Ascending aorta (tissue), 2 donors: ENCODE measurements at places on chromosomes 4 and X.

DNA sequence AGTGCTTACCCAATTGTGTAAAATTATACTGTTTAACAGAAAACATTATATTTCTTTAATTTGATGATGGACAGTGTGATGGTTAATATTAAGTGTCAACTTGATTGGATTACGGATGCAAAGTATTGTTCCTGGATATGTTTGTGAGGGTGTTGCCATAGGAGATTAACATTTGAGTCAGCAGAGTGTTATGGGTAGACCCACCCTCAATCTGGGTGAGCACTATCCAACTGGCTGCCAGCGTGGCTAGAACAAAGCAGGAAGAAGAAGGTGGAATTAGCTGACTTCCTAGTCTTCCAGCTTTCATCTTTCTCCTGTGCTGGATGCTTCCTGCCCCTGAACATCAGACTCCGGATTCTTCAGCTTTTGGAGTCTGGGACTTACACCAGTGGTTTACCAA, 42.1 kb downstream of the HS6ST2 start:
- no peak for DNase-seq

GRCh38 chr4:72567821-72568675, 973 bp downstream of the ADAMTS3 start:
- DNase-seq, result peak; percentile 30

GRCh38 chr4:130127297-130127696, 1031.3 kb downstream of the C4orf33 start:
- no peak for DNase-seq

DNA sequence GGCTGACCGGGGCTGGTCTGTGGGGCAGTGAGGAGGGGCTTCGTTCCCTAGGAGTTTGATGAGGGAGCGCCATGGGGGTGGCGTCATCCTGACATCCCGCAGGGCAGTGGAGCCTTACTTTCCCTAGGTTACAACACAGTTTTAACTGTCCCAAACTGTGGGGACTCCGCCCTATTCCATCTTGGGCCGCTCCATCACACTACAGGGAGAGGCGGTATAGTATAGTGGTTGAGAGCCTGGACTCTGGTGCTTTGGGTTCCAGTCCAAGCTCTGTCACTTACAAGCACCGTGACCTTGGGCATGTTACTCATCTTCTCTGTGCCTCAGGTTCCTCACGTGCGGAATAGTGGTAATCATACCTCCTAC, 44.2 kb downstream of the ZNF185 start:
- no peak for DNase-seq

- no peak for DNase-seq
Measured at GRCh38 chr4:7083597-7084563, 16.0 kb upstream of the GRPEL1 start.

DNA sequence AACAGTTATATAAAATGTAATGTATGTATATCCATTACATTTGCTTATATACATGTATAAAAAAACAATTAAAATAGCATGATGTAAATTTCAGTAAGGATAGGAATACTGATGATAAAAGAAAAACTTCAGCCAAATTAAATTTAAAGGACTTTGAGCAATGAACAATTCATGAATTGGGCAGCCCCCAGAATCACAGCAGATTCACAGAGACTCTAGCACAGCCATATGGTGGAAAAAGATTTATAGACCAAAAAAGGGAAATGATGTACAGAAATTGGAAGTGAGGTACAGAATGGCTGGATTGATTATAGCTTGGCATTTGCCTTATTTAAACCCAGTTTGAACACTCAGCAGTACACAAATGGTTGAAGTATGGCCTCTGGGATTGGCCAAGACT, 34.7 kb upstream of the RAB40AL start:
- no peak for DNase-seq

- no peak for DNase-seq
Measured at GRCh38 chr4:12555011-12555410, 929.1 kb downstream of the RAB28 start.

DNA sequence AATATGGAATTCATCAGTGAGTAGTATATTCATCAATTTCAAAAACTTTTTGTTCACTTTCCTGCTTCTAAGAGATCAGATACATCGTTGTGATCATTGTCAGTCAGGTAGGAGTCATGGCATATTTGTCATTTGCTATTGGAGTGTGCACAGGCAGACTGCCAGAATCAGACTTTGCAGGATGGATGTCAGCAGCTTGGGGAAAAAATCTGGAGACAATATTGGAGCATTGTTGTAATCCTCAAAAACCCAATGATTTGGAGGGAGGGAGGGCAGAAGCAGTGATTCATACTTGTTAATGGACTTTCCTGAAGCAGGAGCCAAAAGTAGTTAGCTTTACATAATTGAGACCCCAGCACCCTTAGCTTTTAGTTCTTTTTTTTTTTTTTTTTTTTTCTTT, 59.6 kb upstream of the DRP2 start:
- no peak for DNase-seq

GRCh38 chrX:72392816-72393800, 87.4 kb upstream of the CITED1 start:
- DNase-seq, result no peak

GRCh38 chrX:119729408-119730201, 28.8 kb upstream of the SOWAHD start:
- DNase-seq, result no peak

DNA sequence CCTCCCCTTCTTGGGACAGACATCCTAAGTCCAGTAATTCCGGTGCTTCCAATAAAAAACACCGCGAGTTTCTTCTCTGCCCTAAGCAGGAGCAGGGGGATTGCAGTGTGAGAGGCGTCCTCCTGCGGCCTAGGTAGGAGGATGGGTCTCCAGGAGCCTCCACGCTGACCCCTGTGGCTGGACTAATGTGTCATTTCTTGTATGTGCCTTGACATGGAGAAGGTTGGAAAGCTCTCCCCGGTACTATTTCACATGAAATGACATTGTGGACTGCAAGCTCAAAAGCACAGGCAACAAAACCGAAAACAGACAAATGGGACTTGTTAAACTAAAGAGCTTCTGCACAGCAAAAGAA, 66.6 kb upstream of the ENPP6 start:
- DNase-seq, result no peak

DNA sequence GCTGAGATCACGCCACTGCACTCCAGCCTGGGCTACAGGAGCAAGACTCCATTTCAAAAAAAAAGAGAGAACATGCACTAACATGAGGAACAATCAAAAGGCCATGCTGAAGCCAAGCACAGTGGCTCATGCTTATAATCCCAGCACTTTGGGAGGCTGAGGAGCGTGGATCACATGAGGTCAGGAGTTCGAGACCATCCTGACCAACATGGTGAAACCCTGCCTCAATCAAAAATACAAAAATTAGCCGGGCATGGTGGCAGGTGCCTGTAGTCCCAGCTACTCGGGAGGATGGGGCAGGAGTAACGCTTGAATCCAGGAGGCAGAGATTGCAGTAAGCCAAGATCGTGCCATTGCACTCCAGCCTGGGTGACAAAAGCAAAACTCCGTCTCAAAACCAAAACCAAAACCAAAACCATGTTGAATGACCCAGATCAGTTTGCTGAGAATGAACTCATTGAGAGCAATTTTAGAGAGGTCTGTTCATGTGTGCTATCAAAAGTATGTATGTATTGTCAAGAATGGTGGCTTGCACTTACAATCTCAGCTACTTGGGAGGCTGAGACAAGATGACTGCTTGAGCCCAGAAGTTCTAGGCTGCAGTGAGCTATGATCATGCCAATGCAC, 44.8 kb downstream of the PDS5A start:
- DNase-seq, result no peak

GRCh38 chr4:22237846-22238494, 277.9 kb downstream of the ADGRA3 start:
- DNase-seq, result no peak

DNA sequence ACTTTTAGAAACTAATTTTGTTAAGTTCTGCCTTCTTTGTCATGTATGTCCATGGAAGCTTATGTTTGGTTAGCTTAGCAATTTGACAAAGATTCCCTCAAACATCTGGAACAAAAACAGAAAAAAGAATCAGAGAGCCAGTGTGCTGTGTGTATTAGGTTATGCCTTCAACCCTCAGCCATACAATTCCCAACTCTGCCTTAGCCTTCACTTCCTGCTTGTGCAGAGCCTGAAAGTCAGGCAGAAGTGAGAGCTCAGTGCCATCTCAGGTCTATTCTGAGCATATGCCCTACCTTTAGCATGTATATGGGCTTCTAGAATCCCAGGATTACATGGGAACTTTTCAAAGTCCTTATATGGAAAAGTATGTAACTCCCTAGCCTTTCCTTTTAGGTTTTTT, 58.2 kb upstream of the STOX2 start:
- no peak for DNase-seq

DNA sequence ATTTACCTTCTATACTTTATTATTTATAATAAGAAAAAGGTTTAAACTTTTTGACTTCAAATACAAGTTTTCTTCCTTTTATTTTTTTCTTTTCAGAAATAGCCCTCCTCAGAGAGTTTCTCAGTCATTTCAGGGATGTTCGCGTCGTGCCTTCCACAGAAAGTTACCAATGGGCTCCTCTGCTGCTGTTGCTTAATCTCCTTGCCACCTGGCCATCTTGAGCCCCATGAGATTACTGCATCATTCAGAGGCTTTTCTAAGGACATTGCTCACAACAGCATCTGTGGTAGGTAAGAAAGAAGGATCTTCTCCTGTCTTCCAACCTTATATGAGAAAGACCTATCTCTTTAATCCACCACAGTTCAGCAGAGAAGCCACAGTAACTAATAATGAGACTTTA, 1361.9 kb upstream of the ADGRL3 start:
- no peak for DNase-seq

DNA sequence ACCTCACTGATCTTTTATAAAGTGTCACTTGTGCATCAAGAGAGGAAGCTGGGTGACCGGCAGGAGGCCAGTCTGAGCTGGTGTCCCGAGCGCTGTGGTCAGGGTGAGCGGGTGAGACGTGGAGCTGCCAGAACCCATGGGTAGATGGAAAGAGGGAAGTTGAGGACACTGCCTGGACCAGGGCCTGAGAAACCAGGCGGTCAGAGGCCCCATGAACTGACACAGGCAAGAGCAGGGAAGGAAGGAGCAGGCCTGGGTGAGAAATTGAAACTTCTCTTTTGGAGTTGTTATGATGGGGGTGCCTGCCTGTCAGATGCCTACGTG, 192.6 kb downstream of the AFAP1 start:
- peak; percentile 70 for DNase-seq

- no peak for DNase-seq
Measured at GRCh38 chr4:106140601-106141000, 175.4 kb downstream of the TBCK start.

DNA sequence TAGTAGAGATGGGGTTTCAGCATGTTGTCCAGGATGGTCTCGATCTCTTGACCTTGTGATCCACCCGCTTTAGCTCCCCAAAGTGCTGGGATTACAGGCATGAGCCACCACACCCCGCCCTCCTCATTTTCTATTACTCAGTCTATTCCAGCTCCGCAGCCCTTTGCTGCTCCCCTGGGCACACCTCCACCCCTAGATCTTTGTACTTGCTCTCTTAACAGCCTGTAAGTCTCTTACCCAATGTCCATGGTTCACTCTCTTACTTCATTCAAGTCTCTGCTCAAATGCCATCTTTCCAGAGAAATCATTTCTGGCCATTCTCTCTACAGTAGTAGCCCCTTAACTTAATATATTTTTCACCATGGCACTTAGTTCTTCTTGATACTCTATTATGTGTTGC, 64.7 kb downstream of the LDB2 start:
- no peak for DNase-seq

GRCh38 chr4:18626996-18627395, 605.4 kb upstream of the LCORL start:
- DNase-seq, result no peak

DNA sequence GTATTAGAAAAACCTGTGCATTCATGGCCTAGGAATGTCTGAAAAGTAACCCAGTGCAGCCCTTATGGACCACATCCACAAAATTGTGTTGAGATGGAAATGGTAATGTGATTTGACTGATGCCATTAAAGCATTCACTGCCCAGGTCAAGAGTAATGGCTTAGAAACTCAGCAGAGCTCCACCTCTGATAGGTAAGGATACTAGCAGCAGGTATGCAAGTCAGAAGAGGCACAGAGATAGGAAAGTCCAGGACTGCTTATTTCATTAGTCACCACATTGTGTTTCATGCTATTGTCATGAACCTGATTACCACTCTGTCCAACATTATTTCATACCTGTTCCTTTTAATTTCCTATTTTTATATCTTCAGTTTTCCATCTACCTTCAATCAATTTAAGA, 2042.2 kb downstream of the ARAP2 start:
- no peak for DNase-seq

DNA sequence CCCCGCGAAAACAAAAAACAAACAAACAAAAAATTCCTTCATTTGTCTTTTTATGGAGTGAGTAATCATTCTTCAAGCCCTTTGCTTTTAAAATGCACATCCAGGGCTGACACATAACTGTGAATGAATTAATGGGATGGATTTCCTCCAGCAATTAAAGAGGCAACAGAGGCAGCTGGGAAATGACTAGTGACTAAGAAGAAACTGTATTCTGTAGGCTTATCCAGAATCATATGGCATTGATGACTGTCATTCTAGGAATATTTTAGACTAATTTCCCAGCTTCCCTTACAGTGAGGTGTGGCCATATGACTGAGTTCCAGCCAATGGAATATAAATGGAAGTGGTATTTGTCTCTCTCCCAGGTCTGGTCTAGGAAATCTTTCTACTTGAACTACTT, 46.8 kb upstream of the PDE5A start:
- no peak for DNase-seq

GRCh38 chrX:110853610-110854009, 58.0 kb upstream of the CHRDL1 start:
- no peak for DNase-seq

DNA sequence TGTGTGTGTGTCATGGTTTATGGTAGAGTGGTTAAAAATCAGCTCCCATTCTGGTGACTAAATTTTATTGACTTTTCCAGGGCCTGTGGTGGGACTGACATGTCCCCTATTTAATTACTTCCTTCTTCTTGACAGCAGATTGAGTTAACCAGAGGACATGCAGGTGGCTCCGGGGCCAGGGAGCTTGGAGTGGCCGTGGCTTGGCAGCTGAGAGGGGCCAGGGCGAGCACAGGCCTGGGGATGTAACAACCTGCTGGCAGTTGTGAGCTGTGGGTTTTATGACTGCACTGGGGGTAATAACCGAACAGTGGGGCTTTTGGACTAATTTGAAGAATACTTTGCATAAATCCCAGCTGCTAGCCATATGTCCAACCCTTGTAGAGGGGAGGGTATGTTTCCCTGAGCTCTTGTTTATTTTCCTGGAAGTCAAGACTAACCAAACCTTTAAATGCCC, 186.0 kb downstream of the MID1IP1 start:
- DNase-seq, result no peak

DNA sequence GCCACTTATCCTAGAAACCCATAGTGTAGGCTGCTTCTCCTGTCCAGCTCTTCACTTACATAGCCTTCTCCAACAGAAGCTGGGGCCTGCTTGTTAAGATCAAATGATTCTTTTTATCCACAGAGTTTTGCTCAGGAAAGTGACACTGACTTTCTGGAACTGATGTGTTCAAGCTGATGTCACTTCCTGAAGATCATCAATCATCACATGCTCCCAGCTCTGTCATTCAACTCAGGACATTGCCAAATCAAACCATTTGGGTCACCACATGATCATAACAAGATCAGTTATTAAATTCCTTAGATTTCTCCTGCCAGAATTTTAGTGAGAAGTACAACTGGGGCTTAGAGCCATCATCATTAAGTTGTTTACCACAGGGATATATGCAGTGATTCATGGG, 39.4 kb downstream of the GLRA3 start:
- no peak for DNase-seq
